PC-3 (cell line): ENCODE measurements at places on chromosomes 3 and 15. TPM values are rescaled to one million over a fixed set of nuclear protein-coding genes. Genes with fewer than 3 reads are reported as not detected.

Gene CADM2
- total RNA-seq = 0.47 TPM in 1 of 2 replicates, not detected in the other

- DNase-seq = peak; percentile 29
Measured at GRCh38 chr3:160869825-160870224, 113.8 kb downstream of the PPM1L start.

GRCh38 chr3:30078736-30079135, 527.7 kb upstream of the TGFBR2 start:
- DNase-seq = no peak

DNA sequence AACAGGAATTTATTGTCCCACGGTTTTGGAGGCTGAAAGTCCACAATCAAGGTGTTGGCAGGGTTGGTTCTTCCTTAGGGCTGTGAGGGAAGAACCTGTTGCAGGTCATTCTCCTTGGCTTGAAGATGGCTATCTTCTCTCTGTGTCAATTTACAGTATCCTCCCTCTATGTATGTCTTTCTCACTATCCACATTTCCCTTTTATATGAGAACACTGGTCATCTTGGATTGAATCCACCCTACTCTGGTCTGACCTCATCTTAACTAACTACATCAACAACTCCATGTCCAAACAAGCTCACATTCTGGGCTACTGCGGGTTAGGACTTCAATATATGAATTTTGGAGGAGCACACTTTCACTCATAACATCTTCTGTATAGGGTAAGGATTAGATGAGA, 61.9 kb downstream of the CLDN1 start:
- DNase-seq = no peak

GRCh38 chr15:68431792-68432401, at the start of gene ITGA11:
Gene ITGA11, minus strand, starts transcription at chr15:68432163. Its CDS starts 97 bp downstream, at chr15:68432066.
- DNase-seq = peak; percentile 16

Gene C3orf33
- total RNA-seq = 3.5 and 3.6 TPM in 2 replicates

DNA sequence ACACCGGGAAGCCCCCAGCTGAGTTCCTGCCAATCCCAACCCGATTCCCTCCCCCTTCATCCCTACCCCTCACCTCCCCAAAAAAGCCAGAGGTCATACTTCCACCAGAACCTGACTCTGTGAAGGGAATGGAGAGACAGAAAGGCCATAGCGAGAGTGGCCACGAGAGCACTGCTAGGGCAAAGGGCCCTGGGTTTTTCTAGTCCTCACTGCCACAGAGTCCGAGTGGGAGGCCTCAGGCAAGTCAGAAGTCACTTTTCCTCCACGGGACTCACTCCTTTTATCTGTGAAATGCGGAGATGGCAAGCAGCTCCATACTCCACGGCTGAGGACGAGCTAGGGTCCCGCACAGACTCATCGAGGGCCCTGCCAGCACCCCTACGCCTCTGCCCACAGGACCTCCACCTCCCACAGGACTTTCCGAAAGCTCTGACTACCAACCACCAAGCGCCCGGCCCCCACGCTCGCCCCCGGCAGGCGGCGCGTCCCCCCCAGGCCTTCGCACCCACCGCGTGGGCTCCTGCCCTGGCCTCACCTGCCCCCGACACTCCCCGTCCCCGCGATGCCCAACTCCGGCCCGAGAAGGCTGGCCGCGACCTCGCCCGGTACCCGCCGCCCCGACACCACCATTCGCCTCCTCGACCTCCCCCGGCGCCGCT, 792 bp downstream of the ATP13A3 start:
- peak; percentile 28 for DNase-seq

DNA sequence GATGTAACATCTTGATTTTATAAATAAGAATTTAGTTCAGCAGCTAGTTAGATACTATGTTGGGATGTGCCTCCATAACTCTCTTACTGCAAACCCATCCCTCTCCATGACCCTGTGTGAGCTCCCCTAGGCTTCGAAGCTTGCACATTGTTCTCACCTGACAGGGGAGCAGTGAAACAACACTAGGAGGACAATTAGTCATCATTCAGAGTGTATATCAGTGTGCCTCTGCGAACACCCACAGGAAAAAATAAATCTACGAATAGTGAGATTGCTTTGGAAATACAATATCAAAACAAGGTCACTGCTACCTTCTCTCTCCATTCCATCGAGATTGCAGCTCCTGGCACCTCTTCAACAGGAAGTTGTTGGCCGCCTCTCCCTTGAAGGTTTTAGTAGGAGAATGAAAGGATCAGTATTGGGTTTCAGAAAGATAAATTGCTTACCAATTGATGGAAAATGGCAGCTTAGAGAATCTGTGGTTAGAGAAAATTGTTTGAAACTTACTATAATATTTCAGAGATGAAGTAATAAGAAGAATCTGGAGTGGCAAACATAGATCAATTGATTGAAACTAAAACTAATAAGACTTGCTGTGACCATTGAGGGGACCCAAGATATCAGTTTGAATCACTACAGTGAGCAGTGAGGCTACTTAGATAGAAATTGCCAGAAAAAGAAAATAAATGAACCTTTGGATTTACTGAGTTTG, 103.2 kb downstream of the CHL1 start:
- no peak for DNase-seq

Gene ALS2CL
- total RNA-seq = 30.1 and 36.3 TPM in 2 replicates

Gene ITIH1
- not detected in 2 replicates for total RNA-seq

GRCh38 chr15:78810362-78811123, 721 bp downstream of the ADAMTS7 start:
- peak; percentile 56 for DNase-seq

DNA sequence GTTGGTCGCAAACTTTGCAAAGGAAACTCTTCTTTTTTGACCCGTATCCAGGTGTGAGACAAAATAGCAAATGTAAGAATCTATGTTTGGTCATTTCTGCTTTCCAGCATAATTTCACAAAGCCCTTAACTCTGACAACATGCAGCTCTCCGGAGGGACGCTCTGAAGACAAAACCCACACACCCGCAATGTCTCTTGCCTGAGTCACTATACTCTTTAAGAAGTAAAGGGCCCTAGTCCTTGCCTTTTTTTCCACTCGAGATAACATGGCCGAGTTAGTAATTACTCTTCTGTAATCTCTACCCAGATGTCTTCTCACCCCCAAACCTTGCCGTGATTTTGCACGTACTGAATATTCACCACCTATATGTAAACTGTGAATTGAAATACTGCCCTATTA, 115.7 kb upstream of the ADAMTS9 start:
- no peak for DNase-seq

DNA sequence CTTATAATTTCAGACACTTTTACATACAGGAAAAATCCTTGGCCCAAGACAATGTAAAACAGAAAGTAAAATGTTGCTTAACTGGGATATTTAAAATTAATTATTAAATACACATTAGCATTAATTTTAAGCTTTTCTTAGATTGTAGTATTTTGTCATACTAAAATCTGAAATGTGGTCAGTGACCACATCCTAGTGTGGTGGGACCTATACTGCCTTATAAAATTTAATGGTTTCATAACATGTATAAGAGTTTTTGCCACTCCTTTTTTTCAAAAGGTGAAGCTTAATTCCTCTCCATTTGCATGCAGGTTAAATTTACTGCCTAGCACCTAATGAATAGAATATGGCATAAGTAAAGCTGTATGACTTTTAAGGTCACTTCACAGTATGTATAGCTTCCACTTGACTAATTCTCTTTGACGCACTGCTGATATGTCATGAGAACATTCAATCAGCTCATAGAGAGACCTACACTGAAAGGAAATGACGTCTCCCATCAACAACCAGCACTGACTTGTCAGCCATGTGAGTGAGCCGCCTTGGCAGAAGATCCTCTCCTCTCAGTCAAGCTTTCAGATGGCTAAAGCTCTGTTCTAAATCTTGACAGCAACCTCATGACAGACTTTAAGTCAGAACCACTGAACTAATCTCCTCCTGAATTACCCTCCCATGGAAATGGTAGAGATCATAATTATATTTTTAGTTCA, 847.8 kb downstream of the SI start:
- DNase-seq = no peak

DNA sequence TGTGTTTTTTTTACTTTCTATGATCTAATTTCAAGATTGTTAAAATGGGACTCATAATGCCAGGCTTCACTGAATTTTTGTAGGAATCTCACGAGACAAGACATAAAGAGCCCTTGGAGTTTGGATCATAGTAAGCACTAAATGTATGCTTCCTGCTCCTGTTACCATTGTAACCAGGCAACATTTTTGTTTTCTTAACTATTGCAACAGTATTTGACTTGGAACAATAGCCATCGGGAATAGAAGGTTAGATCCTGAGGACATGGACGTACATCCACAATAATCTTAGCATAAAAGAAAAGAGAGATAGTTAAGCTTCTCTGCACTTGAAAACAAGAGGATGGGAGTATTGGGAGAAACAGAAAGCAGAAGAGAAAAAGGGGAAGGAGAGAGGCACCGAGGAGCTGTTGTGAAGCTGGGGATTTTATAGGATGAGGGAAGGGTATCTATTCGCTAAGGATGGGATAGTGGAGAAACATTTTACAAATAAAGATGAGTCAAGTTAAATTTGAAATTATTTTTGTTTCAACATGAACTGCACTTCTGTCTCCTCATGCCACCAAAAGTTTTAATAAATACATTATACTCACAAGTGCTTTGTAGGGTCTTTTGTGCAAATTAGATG, 131.4 kb downstream of the TMCO5A start:
- DNase-seq = no peak

- DNase-seq = peak; percentile 91
Measured at GRCh38 chr3:55873523-55874254, 386.6 kb upstream of the WNT5A start.

GRCh38 chr3:117837391-117837790, 1127.8 kb downstream of the TUSC7 start:
- no peak for DNase-seq

GRCh38 chr3:184145111-184145524, 10.0 kb downstream of the EIF2B5 start:
- peak; percentile 72 for DNase-seq
